ENCODE measurements at places on chromosomes 6 and 20. TPM values are rescaled to one million over a fixed set of nuclear protein-coding genes. Genes with fewer than 3 reads are reported as not detected.

The MYLIP gene
- total RNA-seq = 23.4 TPM

The DNAAF9 gene
- 27.0 TPM for total RNA-seq

The TAP2 gene
- 17.5 TPM for total RNA-seq

The PTGIS gene
- 26.5 TPM for total RNA-seq

The COL11A2 gene
- total RNA-seq = 0.57 TPM

- DNase-seq = no peak
Observed at GRCh38 chr6:112575309-112575834, 228.2 kb downstream of the RFPL4B start.

- DNase-seq = no peak
Observed at GRCh38 chr6:144087789-144088426, 7.5 kb downstream of the SF3B5 start.

DNA sequence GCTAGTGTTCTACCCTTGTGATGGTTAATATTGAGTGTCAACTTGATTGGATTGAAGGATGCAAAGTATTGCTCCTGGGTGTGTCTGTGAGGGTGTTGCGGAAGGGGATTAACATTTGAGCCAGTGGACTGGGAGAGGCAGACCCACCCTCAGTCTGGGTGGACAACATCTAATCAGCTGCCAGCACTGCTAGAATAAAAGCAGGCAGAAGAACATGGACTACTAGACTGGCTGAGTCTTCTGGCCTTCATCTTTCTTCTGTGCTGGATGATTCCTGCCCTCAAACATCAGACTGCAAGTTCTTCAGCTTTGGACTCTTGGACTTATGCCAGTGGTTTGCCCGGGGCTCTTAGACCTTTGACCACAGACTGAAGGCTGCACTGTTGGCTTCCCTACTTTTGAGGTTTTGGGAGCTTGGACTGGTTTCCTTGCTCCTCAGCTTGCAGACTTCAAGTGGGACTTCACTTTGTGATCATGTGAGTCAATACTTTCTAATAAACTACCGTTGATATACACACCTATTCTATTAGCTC is 50.1 kb downstream of the SDHAF4 start:
- no peak for DNase-seq

- no peak for DNase-seq
Observed at GRCh38 chr6:148147463-148147830, 195.2 kb upstream of the SASH1 start.

DNA sequence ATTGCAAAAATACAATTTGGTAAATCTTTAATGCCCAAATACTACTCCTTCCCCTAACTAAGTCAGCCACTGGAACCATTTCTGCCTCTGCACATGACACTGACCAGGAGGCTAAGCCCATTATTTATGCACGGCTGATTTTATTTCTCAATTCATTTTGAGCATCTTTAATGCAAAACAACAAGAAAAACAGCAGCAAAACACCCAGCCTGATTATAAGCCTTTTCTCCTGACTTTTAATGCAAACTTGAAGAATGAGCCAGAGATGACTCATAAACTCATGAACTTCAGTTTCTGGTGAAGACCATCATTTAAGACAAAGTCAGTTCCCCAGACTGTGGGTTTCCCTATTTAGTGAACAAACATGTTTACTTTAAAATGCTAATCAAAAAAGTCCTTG is 51.6 kb downstream of the CYP24A1 start:
- no peak for DNase-seq

- DNase-seq = no peak
Observed at GRCh38 chr6:81890846-81891245, 138.4 kb upstream of the TENT5A start.

DNA sequence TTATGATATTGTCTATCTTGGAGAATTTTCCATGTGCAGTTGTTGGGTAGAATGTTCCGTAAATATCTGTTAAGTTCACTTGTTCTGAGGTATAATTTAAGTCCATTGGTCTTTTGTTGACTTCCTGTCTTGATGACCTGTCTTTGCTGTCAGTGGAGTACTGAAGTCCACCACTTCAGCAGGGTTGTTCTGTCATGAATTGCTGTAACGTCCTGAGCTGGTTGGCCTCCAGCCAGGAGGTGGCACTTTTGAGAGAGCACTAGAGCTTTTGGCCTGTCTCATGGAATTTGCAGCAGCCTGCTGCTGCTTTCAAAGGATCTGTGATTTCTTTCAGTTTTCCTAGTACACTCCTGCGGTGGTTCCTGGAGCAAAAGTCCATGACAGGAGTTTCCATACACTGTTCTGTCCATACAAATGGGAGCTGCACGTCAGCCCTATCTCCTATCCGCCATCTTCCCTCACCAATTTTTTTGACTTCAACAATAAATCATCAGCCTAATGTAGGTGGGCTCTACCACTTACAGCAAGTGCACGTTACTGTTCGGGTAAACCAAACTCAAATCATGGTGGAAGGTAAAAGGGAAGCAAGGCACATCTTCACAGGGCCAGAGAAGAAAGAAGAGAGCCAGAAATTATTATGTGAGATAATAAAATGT is 46.9 kb upstream of the TRERF1 start:
- DNase-seq = no peak

GRCh38 chr20:9202420-9203080 is 133.7 kb downstream of the PLCB4 start:
- no peak for DNase-seq

DNA sequence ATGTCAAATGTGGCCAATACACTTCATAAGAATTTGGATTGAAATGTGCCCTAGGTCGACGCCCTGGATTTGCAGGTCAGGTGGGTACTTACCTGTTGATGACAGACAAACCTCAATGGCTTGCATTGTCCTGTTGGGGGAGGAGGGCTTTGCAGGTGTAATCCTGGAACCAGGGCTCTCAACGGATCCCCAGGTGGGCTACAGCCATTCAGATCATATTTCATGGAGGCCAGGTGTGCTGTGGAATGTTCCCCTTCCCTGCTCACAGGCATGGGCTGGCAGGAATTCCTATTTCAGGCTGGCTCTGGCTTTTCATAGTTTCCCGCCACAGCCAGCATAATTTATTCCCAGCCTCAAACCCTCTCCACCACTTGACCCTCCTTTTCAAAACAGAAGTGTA is 254.7 kb downstream of the SMOC2 start:
- no peak for DNase-seq

All from psoas muscle (tissue), 8 donors.